ENCODE measurements at places on chromosomes 3 and 15.

GRCh38 chr3:82954486-82954885 is 1193.0 kb upstream of the GBE1 start:
- DNase-seq, result no peak

- DNase-seq, result no peak
These were observed 34.7 kb downstream of the NUSAP1 start for GRCh38 chr15:41367418-41367817.

DNA sequence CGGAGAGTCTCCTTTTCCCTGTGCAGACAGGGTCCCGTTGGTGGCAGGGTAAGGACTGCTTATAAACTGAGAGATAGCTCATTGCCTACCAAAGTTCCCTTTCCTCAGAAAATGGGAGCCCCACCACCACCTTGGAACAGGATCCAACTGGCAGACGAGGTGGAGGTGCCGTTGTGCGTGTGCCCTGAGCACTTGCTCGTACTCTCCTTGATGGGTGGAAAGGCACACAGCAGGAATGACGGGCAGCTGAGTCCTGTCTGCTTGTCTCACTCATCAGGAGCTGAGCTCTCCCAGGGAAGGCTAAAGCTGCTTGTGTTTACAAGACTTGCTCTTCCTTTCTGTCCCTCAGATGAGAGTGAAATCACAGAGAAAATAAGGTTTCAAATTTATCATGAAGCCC is 60.7 kb downstream of the B3GNT5 start:
- DNase-seq, result no peak

DNA sequence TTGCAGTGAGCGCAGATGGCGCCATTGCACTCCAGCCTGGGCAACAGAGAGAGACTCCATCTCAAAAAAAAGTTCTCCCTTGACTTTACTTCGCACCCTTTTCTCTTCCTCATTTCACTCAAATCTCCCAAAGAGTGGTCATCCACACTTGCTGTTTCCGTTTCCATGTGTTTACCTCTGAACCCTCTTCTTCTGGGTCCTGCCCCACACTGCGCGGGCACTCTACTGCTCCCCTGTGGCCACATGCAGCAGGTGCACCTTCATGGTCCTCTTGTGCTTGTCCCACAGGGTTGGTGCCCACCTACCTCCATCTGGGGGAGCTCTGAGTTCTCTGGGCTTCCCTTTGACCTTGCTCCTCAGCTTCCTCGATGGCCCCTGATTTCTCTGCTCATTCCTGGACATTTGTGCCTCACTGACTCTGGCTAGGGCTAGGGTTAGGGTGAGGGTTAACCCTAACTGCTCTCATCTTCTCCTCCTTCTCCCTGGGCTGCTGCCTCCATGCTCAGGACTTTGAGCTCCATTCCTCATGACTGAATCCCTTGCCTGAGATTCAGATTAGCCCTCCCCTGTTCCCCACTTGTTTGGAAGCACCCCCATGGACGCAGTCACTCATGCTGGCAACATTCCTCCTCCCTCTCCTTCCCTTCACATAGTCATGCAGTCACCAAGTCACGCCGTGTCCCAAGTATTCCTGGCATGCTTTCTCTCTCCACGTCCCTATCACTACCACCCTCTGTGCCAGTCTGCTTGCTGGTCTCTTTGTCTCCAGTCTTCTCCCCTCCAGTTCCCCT is 26.6 kb upstream of the KY start:
- no peak for DNase-seq

GRCh38 chr15:64480891-64481290 is 20.5 kb downstream of the ZNF609 start:
- no peak for DNase-seq

Data from stimulated activated CD4-positive, alpha-beta T cell treated with anti-CD3 and anti-CD28 coated beads, Interleukin-1b, Interleukin-23, amount 100 ng/mL, for 4 hours (primary cell).